Left lung (tissue), 14 donors: ENCODE measurements at places on chromosomes 12 and 14. TPM values are rescaled to one million over a fixed set of nuclear protein-coding genes. Genes with fewer than 3 reads are reported as not detected.

The SLC35E3 gene
- 19.4 TPM for polyA plus RNA-seq

The LRRK2 gene
- 6.6 TPM for polyA plus RNA-seq

The C12orf56 gene
- polyA plus RNA-seq: not detected

The LPAR5 gene
- polyA plus RNA-seq: 1.5 TPM

The JDP2 gene
- 25.5 TPM for polyA plus RNA-seq
